Left ventricle myocardium superior (tissue), 1 donor: ENCODE measurements at places on chromosomes 2 and 18. TPM values are rescaled to one million over a fixed set of nuclear protein-coding genes. Genes with fewer than 3 reads are reported as not detected.

The IL37 gene
- total RNA-seq = not detected

The RAB6C gene
- total RNA-seq = 0.25 TPM

- DNase-seq = no peak
Measured at GRCh38 chr2:36455011-36455410, 99.4 kb downstream of the CRIM1 start.

- DNase-seq = no peak
Measured at GRCh38 chr2:45913539-45913938, 262.1 kb downstream of the PRKCE start.

DNA sequence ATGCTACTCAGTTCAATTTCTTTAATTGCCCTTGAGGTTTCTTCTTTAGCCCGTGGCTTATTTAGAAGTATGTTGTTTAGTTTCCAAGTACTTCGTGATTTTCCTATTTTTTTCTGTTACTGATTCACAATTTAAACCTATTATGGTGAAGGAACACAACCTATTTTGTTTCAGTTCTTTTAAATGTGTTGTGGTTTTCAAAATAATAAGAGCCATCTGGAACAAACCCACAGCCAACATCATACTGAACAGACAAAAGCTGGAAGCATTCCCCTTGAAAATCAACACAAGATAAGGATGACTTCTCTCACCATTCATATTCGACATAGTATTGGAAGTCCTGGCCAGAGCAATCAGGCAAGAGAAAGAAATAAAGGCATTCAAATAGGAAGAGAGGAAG, 155.2 kb downstream of the GALNT1 start:
- DNase-seq = no peak

The C1QL2 gene
- total RNA-seq = not detected

- DNase-seq = no peak
Measured at GRCh38 chr2:109654326-109655050, 40.3 kb downstream of the SOWAHC start.

GRCh38 chr18:79748321-79749180, 49.2 kb upstream of the KCNG2 start:
- no peak for DNase-seq

GRCh38 chr2:59658906-59659635, 894.4 kb downstream of the BCL11A start:
- no peak for DNase-seq

DNA sequence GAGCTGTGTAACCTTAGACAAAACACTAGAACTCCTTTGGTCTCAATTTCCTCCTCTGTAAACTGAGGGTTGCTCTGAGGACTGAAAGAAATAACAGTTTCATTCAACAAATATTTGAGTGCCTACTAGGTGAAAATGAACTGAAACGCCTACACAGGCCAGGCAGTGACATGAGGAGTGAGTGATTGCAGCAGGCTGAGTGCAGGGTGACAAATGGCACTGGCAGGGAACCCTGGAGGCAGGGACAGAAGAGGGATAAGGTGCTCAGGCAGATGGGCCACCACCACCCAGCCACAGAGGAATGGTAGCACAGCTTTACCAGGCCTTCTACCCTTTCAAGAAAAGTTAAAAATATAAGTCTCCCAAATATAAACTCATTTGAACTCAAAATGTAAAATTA, 11.5 kb upstream of the RNU4ATAC start:
- DNase-seq = no peak

GRCh38 chr2:128413014-128413717, 94.5 kb upstream of the HS6ST1 start:
- no peak for DNase-seq

The ZNF514 gene
- 15.4 TPM for total RNA-seq

- no peak for DNase-seq
Measured at GRCh38 chr2:204313256-204313655, 232.0 kb upstream of the PARD3B start.

The SIX3 gene
- not detected for total RNA-seq

- DNase-seq = no peak
Measured at GRCh38 chr2:147884830-147885229, 40.0 kb downstream of the ACVR2A start.

The OTOF gene
- not detected for total RNA-seq

GRCh38 chr2:45004562-45005191, 4.6 kb downstream of the SIX2 start:
- no peak for DNase-seq

GRCh38 chr2:241865416-241865956, 4.0 kb upstream of the RTP5 start:
- peak; percentile 13 for DNase-seq

GRCh38 chr18:63079114-63079513, 240.5 kb downstream of the BCL2 start:
- DNase-seq = no peak

GRCh38 chr2:105361102-105361889, 24.0 kb downstream of the C2orf49 start:
- no peak for DNase-seq

The RNF152 gene
- 10.8 TPM for total RNA-seq

The RASGRP3 gene
- 53.8 TPM for total RNA-seq

DNA sequence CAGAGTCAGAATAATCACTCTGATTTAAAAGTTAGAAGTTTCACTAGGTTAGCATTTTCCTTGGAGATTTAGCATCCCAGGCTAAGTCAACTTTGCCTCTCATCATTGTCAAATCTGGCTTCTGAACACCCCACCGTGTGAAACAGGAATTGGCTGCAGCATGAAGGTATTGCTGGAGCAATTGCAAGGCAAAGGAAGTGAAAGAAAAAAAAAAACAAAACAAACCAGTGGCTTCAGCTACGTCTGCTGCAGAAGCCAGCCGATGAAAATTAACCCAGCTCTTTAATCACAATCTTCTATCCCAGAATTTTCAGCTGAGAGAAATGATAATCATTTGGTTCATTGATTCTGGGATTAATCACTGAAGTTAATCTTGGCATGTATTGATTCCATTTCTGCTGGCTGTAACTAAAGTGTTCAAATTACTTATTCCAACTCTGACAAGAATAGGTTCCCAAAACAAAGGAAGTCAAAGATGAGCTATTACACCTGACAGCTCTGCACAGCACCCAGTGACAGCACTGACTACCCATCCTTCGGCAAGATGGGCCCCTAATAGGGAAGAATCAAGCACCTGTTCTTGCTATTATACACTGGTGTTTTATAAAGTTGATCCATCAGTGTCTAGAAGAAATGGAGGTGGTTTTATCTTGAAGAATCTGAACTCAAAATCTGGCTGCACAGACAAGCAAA, 42.7 kb upstream of the REG3G start:
- DNase-seq = no peak

GRCh38 chr2:100046961-100047947, 95.1 kb downstream of the AFF3 start:
- DNase-seq = no peak

DNA sequence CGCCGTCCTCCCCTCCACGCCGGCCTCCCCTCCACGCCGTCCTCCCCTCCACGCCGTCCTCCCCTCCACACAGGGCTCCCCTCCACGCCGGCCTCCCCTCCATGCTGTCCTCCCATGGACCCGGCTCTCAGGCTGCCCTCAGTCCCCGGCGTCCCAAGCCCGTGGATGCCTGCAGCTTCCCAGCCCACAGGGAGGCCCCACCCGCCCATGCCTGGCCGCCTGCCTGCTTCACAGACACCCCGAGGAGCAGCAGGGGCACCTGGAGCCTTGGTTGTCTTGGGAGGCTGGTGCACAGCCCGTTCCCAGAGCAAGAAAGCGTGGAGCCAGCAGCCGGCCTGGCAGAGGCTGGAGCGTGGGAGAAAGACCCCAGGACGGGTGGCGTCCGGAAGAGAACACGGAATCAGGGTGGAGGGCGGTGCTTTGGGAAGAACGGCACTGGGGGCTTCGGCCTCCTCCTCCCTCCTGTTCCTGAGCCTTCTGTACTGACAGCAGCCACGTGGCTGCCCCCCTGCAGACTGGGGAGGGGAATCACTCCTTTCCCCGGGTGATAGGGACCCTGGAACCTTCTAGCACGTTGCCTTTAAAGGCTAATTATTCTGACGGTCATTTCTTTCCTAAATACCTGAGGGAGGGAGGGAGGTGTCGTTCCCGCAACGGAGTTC, 26.2 kb upstream of the KCNG2 start:
- DNase-seq = no peak

DNA sequence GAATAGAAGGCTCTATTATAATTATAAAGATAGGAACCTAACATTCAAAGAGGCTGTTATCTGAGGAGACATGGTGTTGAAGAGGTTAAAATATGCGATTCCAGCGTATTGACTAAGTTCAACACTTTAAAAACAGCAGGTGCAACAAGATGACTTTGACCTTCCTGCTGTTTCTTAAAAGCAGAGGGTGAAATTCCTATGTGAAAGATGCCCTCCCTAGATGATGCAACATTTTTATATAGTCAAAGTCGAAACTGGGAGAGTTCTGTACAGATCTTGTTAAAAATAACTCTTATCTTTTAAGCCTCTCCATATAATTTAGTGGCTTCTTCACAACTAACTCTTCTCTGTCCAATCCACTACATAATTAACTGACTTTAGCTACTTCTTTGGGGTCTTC, 4.4 kb upstream of the ACKR3 start:
- no peak for DNase-seq

The OSR1 gene
- total RNA-seq = 8.0 TPM

GRCh38 chr18:45670281-45670962, 53.6 kb upstream of the SLC14A1 start:
- DNase-seq = peak; percentile 41

DNA sequence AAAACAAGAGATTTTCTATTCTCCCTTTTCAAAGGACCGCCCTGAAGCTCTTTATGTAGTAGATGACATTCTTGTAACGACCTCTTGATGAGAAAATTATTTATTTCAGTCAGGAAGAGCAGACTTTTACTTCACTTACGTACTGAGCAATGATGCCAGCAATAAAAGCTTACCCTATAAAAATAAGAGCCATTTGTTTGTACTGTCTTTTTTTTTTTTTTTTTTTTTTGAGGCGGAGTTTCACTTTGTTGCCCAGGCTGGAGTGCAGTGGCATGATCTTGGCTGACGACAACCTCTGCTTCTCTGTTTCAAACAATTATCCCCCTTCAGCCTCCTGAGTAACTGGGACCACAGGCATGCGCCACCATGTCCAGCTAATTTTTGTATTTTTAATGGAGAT, 39.2 kb downstream of the CRIM1 start:
- DNase-seq = no peak

DNA sequence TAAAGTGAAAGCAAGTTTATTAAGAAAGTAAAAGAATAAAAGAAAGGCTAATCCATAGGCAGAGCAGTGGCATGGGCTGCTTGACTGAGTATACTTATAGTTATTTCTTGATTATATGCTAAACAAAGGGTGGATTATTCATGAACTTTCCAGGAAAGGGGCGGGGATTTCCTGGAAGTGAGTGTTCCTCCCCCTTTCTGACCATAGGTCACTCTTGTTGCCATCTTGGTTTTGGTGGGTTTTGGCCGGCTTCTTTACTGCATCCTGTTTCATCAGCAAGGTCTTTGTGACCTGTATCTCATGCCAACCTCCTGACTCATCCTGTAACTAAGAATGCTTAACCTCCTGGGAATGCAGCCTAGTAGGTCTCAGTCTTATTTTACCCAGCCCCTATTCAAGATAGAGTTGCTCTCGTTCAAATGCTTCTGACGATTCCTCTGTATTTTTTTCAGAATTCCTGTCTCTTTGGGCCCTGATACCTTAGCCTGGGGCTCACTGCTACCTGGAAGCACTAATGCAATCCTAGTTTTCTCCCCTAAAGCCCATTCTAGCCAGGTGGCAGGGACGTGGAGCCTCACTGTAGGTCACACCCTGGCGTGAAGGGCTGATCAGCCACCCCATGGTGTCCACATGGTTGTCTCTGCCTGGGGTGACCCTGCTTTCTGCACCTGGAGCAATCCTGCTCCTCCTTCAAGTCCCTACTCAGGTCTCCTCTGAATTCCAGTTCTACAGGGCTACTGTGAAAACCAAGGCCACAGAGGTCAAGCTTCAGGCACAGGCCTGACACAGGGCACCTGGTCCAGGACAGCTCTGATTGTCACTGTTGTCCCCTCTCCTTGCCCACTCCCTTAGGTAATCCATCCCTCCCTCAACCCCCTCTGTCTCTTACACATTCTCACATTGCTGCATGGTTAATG, 6.0 kb upstream of the SLC35F6 start:
- DNase-seq = no peak

The AGXT gene
- total RNA-seq = 0.12 TPM

The DSC1 gene
- total RNA-seq = 6.0 TPM

The LIMS2 gene
- total RNA-seq = 274 TPM

- DNase-seq = no peak
Measured at GRCh38 chr2:3669656-3670055, 11.7 kb downstream of the ALLC start.

The NAT8 gene
- not detected for total RNA-seq

DNA sequence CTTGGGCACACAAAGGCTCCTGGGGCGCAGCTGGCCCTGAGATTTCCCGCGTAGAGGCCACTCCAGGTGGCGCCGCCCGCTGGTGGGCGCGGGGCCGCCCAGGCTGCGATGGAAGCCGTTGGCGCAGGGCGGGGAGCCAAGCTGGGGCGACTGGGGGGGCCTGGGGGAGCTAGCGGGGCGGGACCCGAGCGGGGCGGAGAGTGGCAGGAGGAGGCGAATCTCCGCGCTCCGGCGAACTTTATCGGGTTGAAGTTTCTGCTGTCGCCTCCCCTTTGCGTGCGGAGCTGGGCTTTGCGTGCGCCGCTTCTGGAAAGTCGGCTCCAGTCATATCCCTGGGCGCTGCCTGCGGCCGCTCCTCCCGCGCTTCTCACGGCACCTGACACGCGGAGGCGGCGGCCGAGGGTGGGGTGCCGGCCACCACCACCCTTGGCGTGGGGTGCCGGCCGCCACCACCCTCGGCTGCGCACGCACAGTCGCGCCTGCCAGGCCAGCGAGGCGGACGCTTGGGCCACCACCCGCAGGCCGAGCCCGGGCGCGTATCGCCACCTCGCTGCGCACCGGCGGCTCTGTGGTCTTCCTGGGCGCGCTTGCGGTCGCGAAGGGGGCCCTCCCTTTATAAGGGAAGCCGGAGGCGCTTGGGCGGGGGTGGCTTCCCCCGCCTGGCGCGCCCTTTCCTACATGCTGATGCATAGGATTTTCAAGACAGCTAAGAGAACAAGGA, 919 bp upstream of the CYP1B1 start:
- DNase-seq = peak; percentile 86

GRCh38 chr2:101698844-101699754, 1.6 kb downstream of the MAP4K4 start:
- DNase-seq = no peak

The ABCB11 gene
- total RNA-seq = 0.25 TPM

- no peak for DNase-seq
Measured at GRCh38 chr2:102619414-102620319, at the start of gene SLC9A2. Gene SLC9A2 (plus strand): TSS chr2:102619553. CDS start chr2:102619849, 296 bp downstream.

- DNase-seq = peak; percentile 27
Measured at GRCh38 chr2:1557467-1557820, 144.2 kb downstream of the TPO start.

The VIT gene
- 13.3 TPM for total RNA-seq

- no peak for DNase-seq
Measured at GRCh38 chr18:10094154-10094553, 180.3 kb downstream of the VAPA start.

The SPOPL gene
- 12.7 TPM for total RNA-seq

The TNFAIP6 gene
- total RNA-seq = 2.4 TPM

DNA sequence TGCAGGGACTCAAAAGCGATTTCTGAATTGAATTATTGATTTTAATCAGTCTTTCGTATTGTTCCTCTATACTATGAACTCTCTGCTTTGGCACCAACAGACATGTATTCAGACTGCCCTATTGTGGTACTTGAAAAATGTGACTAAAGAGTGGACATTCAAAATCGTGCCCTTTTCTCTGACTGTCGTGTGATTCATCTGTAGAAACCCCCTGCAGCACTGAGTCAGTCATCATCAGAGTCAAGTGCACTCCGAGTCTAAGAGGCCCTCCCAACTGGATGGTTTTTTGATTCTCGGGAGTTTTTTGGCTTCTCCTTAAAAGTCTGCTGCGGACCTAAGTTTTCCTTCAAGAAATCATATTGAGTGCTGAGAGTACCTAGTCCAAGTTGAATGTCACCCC, 96.4 kb upstream of the FOSL2 start:
- DNase-seq = no peak

The PCARE gene
- total RNA-seq = 0.84 TPM
